ENCODE measurements at places on chromosomes 5 and 9.
A peak's percentile ranks its signal among the peaks of the same experiment; 100 is the strongest.

- DNase-seq = no peak
These were observed 398.2 kb downstream of the SLCO4C1 start for GRCh38 chr5:101897914-101898313.

DNA sequence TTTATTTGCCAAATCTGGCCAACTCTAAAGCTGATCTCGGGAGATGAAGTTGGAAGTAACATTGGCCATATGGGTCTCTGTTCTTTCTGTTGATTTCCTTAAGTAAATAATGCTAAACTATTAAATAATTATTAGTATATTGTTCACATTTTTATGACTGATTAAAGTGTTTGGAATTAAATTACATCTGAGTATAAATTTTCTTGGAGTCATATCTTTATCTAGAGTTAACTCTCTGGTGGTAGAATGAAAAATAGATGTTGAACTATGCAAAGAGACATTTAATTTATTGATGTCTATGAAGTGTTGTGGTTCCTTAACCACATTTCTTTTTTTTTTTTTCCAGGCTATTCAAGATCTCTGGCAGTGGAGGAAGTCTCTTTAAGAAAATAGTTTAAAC, 9.3 kb upstream of the FGF18 start:
- no peak for DNase-seq

- DNase-seq = no peak
These were observed 132.2 kb downstream of the SCAMP1 start for GRCh38 chr5:78492650-78493049.

GRCh38 chr5:34889394-34889793, 25.9 kb downstream of the RAD1 start:
- no peak for DNase-seq

GRCh38 chr9:3477236-3477834, 48.5 kb downstream of the RFX3 start:
- DNase-seq = no peak

GRCh38 chr9:18692268-18692667, 218.3 kb downstream of the ADAMTSL1 start:
- DNase-seq = no peak

- DNase-seq = no peak
These were observed 13.5 kb upstream of the KIF27 start for GRCh38 chr9:83934569-83935275.

DNA sequence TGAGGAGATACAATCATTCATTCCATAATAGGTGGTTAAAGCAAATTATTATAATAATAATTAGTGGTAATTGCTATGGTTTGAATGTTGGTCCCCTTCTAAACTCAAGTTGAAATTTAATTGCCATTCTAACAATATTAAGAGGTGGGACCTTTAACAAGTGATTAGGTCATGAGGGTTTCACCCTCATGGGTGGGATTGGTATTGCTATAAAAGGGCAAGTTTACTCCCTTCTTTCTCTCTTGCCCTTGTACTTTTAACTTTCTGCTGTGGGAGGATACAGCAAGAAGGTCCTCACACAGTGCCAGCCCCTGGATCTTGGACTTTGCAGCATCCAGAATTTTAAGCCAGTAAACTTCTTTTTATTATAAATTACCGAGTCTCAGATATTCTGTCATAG, 101.9 kb upstream of the PARP8 start:
- no peak for DNase-seq

- DNase-seq = no peak
These were observed 1.1 kb upstream of the ENTPD2 start for GRCh38 chr9:137054932-137055384.

- DNase-seq = no peak
These were observed 98.5 kb downstream of the MTREX start for GRCh38 chr5:55406292-55406691.

DNA sequence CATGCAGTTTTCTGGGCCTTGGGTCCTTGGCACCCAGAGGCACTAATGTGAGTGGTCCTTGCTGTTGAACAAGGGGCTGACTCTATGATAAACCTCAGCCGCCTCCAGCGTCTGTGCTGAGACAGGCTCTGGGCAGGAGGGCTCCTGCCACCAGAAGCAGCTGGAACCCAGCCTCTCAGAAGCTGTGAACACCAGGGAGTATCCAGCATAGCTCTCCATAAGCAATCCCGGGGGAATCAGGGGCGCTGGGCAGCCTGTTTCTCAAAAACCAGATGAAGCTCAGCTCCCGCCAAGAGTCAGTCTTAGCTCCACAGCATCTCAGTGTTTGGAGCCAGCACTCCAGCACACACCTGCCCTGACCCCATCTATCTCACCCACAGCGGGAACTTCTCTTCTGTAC, 170.2 kb downstream of the HSPA4 start:
- DNase-seq = no peak

DNA sequence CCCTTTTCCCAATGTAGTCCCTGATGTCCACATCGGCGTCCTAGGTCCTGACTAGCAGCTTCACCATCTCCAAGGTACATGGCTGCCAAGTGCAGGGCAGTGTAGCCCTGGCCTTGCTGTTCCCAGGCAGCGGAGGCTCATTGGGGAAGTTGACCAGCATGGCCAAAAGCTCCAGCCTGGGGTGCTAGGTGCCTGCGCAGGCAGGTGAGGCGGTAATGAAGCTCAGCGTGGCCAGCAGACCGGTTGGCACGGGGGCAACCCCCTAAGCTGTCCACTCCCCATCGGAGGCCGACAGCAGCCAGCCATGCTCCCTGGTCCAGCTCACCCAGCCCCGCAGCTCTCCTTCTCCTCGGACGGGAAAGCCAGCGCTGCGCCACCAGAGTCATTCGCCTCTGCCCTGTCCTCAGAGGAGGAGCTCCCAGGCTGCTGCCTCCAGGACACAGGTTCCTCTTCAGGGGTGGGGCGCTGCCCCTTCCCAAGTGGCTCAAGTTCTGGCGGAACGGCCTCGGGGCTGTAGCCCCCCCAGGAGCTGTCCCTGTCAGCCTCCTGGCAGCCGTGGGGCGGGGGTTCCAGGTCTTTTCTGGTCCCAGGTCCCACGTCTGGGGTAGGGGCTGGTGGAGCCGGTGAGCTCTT, 1218.2 kb downstream of the FOXD4L5 start:
- DNase-seq = no peak

DNA sequence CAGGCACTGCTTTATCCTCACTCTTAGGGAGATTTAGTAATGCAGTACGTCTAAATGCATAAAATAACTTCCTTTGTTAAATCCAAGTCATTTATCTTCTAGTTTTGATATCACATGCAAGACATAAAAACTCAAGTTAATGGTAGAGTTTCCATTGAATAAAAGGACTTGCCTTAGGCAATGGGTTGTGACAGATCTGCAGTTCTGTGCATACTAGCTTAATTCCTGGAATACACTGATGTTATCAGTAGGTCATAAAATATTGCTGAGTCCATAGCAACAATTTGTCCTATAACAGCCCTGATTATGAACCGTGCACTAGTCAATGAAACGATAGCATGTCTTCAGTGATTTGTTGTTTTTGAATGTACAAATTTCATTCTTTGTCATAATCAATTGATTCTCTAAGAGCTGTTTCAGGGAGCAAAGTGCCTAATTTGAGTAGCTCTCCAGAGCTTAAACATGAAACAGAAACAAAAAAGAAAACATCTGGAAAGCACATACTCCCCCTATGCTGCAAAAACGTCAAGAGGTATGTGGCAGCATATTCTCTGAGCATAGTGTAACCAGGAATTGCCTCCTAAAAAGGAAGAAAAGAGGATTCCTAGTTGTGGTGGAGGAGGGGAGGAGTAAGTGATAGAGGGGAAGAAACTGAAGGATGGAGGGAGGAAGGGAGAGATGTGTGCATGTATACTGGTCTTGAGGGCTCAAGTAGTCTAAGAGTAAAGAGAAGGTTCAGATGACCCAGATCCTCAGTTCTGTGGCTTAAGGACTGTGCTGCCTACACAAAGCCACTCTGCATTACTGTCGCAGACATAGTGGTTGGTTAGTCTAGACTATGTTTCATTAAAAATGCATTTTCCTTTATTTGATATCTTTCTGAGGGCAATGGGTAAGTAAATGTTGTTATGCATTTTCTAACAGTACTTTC, 589.2 kb downstream of the PRR16 start:
- DNase-seq = no peak

GRCh38 chr5:172437445-172438318, 16.6 kb downstream of the SH3PXD2B start:
- DNase-seq = no peak

- DNase-seq = no peak
These were observed 389.5 kb downstream of the HTR1A start for GRCh38 chr5:63572740-63573139.

DNA sequence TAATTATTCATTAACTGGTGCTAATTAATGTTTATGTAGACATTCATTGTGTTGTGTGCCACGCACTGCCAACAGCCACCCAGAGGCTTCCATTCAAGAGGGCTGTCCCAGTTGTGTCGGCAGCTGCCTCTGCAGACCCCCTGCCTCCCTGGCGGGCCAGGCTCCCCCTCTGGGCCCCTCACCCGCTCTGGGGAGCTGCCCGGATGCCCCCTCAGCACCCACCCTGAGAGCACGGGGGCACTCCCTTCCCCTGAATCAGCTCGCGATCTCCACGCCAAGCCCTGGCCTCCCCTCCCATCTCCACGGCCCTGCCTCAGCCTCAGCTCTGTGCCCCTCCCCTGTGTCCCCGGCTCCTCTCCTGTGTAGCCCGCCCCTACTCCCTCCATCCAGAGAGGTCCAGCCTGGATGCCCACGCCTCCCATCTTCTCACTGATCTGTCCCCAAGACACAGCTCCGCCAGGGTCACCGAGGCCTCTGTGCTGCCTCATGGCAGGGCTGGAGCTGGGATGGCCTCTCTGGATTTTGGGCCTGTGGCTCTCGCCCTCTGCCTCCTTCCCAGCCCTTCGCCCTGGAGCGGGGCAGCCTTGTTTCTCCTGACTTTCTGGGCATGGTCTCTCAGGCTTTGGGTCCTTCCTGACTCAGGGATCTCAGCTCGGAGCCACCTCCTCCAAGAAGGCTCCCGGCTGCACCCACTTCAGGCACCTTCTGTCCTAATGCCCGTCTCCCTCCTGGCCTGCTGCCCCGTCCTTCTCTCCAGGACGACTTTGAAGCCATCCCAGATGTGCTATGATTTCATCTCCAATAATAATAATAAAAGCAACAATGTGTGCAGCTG, 16.0 kb upstream of the SLC9A3 start:
- no peak for DNase-seq

DNA sequence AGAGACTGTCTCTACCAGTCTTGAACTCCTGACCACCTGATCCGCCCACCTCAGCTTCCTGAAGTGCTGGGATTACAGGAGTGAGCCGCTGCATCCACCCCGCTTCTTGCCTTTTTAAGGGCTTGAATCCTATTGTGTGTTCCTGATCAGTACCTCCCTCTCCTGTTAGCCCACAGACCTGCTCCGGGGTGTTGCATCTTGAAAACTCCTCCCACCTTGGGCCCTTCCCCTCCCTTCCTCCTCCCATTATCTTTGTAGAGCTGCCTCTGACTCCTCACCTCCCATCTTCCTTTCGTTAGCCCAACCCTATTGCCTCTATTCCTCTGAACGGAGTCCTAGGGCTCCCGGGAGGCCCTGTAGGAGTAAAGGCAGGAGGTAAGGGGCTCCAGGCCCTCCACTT, 48.5 kb upstream of the NEK6 start:
- no peak for DNase-seq

DNA sequence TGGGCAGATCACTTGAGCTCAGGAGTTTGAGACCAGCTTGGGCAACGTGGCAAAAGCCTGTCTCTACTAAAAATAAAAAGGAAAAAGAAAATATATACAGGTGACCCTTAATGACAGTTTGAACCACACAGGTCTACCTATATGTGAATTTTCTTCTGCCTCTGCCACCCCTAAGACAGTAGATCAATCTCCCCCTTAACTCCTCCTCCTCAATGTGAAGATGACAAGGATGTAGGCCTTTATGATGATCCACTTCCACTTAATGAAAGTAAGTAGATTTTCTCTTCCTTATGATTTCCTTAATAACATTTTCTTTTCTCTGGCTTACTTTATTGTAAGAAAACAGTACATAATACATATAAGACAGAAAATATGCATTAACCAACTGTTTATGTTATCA, 3.4 kb downstream of the AKNA start:
- DNase-seq = no peak

DNA sequence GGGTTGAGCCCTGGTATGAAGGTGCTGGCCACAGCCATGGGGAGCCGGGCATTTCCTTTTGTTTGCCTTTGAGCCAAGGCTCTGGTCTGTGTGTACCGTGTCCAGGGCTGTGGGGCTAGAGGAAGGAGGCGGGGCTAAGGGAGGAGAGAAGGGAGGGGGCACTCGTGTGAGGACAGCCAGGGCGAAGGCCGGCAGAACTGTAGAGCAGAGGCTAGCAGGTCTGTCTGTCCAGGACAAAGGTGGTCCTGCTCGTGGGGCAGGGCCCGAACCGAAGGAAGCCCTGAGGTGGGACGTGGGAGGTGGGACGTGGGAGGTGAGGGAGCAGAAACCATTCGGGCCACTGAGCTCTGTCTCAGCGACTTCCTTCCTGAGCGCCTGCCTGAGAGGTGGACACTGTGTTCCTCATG, 41.3 kb upstream of the TESK1 start:
- no peak for DNase-seq

DNA sequence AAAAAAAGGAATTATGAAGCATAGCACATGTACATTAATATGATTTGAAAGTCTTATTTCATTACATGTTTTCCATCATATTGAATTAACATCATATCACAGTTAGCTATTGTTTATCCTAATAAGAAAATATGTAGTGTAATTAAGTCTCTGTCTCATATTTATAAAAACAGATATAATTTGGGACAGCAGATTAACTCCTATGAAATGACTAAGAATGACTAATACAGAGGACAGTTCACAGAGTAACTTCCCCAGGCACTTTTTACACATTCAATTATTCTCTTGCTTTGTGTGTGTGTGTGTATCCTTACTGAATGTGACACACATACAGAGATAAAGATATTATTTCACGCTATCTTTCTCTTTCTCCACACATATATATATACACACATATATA, 2400.9 kb upstream of the C9orf72 start:
- DNase-seq = no peak

GRCh38 chr5:95619514-95620029, 315 bp upstream of the GPR150 start:
- DNase-seq = no peak

DNA sequence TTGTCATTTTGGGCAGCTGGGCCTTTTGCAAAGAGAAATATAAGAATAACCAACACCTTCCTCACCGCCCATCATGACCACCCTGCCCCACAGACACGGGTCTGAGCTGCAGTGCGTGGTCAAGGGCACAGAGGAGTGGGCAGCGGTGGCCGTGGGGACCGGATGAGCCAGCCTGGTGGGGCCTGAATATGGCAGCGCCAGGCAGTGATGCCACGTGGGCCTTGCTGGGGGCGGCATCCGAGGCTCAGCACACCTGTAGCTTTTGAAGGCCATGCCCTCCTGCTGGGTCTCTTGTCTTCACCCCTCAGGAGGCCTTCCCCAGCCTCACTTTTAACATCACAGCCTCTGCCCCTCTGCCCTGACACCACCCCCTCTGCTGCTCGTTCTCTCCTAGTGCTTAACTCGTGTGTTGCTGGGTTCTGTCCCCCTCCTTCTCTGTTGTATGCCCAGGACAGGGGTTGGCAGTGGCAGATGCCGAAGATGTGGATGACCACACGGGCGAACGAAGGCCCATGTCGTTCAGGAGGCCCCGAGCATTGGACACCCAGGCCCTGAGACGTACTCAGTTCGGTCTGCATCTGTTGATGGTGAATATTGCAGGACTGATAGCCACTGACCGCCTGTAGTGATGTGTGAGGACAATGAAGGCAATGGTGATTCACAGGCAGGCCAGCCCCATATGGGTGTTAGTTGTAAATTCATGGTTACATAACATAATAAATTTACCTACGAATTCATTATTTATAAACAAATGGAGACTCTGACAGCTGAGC, 46.0 kb downstream of the AHRR start:
- no peak for DNase-seq

- peak; percentile 91 for DNase-seq
These were observed 35.9 kb downstream of the ASS1 start for GRCh38 chr9:130480673-130481072.

- DNase-seq = no peak
These were observed 8.3 kb upstream of the CXXC5 start for GRCh38 chr5:139639619-139640380.

Measured in 8988T (cell line).